ENCODE measurements at places on chromosomes 5 and 9.

DNA sequence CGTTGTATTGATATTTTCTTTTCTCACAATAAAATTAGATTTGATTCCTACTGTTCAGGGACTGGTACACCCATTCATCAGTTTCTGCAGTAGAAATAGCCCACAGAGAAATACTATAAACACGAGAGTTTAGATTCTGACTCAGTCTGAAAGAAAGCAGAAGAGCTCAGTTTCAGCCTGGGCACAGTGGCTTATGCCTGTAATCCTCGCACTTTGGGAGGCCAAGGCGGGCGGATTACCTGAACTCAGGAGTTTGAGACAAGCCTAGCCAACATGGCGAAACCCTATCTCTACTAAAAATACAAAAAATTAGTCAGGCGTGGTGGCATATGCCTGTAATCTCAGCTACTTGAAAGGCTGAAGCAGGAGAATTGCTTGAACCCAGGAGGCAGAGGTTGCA is 8.6 kb downstream of the ITK start:
- no peak for DNase-seq

DNA sequence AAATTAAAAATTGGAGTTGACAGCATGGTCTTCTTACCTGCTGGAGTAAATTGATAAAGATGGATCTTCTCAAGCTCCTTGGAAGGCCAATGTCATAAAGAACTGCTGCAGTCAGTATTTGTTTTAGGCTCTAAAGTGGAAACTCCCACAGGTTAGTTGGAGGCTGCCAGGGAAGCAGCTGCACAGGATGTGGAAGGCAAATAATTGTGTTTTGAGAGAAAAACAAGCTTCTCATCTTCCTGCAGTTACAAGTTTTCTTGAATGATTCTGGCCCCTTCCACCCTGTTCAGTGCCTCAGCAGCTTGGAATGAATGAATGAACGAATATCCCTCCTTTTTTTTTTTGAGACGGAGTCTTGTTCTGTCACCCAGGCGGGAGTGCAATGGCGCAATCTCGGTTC is 13.9 kb downstream of the MROH2B start:
- DNase-seq, result no peak

- DNase-seq, result no peak
Measured at GRCh38 chr9:111615928-111616327, 15.2 kb upstream of the DNAJC25 start.

GRCh38 chr5:151811593-151812321 is 40.0 kb downstream of the G3BP1 start:
- DNase-seq, result no peak

DNA sequence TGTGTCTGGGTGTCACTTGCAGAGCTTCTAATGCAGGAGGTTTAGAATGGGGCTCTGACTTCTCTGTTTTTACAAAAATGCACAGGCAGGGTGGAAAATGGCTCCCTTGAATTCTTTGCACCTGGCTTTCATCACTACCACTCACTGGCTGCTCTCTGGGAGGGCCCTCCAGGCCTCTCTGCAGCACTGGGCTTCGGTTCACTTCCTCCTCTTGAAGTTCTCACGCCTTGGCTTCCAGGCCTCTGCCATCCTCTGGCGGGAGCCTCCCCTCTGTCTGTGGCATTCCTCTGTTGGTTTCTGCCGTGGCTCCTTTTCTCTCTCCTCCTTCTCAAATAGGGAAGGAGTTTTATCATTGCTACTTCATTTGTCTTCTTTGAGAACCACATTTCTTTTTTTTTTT is 2.8 kb upstream of the PRLR start:
- DNase-seq, result no peak

- DNase-seq, result no peak
Measured at GRCh38 chr9:133874060-133874657, 118.0 kb downstream of the VAV2 start.

DNA sequence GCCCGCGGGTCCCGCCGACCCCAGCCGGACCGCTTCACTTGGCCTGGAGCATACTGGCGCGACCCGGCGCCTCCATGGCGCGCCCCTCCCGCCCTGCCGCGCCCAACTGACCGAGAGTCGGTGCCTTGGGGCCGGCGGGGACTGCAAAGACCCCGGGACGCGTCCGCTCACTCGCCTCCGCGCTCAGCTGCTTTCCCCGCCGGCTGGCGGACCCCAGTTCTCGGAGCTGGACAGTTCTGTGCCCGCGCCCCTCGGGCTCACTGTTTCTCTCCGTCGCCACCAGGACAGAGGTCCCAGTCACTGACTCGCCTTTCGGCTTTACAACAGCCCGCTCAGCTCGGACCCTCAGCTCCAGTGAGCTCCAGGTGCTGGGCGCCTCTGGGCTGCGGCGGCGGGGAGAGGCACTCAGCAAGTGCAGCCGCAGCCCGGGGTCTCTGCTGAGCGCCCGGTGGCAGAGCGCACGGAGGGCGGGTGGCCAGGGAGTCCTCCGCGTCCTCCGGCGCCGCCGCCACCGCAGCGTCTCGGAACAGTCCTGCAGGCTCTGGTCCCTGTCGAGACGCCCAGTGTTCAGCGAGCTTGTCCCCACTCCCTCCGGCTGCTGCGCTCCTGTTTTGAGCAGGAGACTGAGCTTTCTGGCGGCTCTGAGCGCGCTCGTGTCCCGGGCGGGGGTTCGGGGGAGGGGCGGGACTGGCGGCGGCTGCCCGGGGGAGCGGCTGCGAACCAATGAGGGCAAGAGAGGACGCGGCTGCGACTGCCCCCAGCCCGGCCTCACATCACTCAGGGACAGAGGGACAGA is at the start of gene SMIM32:
TSS of gene SMIM32 (minus strand) at position 637 of the 796 bp plus-strand sequence. CDS start 638 bp downstream, outside the sequence.
- DNase-seq, result no peak

GRCh38 chr5:142958944-142959682 is 188.9 kb downstream of the ARHGAP26 start:
- no peak for DNase-seq

- no peak for DNase-seq
Measured at GRCh38 chr5:138942066-138942465, 66.9 kb upstream of the LRRTM2 start.

- DNase-seq, result no peak
Measured at GRCh38 chr9:79969393-79970145, 397.8 kb downstream of the TLE4 start.

DNA sequence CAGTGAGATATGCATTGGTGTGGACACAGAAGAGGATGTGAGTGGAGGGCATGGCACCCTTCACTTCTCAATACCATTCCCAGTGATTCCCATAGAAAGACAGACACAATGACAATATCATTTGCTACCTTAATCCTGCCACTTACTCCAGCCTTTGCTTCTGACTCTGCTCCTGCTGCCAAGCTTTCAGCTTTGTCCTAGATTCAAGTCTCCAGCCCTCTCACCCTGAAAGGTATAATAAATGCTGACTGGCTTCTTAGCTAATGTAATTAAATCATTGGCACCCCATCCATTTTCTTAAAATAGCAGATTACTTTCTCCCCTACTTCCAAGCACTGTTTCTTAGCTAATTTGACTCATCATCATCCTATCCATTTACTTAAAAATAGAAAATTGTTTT is 41.1 kb upstream of the CDC42SE2 start:
- DNase-seq, result no peak

DNA sequence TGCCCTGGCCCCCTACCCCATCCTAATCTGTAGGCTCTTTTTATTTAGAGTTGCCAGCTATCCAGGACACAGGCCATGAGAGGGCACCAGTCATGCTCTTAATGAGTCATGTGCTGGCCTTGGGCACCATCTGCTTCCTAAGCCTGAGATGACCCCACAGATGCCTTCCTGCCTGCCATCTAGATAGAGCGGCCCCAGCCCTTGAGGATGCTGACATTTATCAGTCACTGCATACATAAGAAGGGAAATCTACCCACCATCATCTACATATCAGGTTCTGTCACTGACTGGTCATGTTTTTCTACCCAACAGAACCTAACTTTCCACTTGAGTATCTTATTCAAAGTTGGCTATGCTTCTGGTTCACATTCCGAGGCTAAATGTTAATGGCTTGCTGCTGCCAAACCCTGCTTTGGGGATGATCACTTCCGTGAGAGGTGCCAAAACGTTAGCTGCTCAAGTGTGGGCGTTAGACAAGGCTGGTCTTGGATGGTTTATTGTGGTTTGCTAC is 49.9 kb upstream of the TTC23L start:
- DNase-seq, result no peak

- no peak for DNase-seq
Measured at GRCh38 chr9:113953531-113953930, 77.4 kb downstream of the ZNF618 start.

GRCh38 chr5:174204535-174205313 is 159.2 kb downstream of the NSG2 start:
- DNase-seq, result no peak

GRCh38 chr5:146378986-146379385 is 40.3 kb downstream of the POU4F3 start:
- DNase-seq, result no peak

- DNase-seq, result no peak
Measured at GRCh38 chr9:131697097-131697496, 42.8 kb downstream of the RAPGEF1 start.

DNA sequence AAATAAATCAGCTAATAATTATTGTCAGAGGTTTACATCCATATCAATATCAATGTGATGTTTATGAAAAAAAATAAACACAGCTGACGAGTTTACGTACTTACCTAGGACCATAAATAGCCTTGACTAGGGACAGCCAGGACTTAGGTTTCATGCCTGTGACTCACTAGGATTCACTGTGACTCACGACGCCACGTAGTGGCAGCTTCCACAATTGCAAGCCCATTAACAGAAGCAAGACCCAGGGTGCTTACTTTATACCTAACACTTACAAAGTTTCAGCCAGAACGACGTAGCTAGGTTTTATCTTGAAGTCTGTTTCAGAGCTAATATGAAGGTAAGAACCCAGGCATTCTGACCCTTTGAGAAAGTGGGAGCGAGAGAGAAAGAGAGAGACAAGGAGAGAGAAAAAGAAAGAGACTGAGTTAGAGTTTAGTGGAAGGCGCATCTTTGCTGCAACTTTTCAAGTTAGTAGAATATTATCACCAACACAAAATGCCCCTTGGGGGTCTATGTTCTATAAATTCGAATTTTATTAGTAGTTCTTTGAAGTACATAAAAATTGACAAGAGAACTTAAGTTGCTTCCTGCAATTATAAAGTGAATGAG is 191.2 kb downstream of the GNA14 start:
- DNase-seq, result peak; percentile 82

DNA sequence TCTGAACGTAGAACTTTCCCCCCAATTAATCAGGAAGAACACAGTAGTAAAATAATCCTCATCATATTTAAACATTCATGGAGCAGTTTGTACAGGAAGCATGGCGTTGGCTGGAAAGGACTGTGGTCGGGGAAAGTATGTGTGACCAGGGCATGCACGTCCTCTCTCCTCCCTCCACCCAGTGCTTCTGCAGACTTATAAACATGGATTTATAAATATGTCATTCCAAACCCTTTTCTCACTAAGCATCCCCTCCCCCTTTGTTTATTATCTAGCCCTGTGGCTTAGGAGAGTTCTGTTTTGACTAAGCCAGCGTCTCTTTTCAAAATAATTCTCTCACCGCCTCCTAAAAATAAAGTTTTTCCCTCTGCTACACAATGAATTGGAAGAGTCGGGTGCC is 70.4 kb upstream of the DAP start:
- no peak for DNase-seq

GRCh38 chr9:79220666-79221065 is 351.1 kb upstream of the TLE4 start:
- no peak for DNase-seq

DNA sequence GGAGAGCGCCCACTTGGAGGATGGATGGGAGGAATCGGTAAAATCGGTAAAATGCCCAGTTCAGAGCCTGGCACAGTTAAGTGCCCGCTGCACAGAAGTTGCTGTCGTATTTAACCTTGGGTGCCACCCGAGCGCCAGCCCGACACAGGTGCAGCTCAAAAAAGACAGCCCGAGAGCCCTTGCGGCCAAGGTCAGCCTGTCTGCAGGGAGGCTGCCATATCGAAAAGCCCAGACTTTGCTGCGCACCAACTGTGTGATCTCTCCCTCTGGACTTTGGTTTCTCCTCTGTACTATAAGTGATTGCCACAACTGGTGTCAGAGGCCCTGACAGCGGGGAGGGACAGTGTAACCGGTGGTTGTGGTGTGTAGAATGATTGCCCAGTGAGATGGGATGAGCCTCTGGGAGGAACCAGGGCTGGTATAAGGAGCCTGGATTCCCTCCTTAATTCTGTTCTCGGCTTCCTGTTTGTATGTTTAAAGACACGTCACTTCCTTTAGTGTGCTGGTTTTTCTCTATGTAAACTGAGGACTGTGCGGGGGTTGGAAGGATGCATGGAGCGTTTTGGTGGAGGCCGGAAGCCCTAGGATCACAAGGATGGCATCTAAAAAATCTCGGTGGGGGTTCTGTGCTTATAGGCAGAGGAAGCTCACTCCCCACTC is 792 bp downstream of the NTMT1 start:
- DNase-seq, result no peak

DNA sequence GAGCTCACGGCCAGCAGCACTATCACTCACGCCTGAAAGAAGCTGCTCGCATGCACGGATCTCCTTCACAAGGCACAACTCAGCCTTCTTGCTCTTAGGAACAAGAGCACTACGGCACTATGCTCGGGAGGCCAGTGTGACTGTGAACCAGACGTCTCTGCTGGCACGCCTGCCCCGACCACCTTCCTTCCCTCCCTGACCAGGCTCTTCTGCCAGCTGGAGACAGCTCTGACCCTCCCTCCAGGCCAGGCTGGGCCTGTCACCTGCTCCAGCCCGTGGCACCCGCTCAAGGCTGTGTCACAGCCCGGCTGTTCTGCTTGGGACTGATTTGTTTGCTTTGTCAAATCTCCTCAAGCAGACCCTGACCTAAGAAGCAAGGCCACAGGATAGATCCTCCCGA is 7.0 kb downstream of the TBC1D9B start:
- no peak for DNase-seq

DNA sequence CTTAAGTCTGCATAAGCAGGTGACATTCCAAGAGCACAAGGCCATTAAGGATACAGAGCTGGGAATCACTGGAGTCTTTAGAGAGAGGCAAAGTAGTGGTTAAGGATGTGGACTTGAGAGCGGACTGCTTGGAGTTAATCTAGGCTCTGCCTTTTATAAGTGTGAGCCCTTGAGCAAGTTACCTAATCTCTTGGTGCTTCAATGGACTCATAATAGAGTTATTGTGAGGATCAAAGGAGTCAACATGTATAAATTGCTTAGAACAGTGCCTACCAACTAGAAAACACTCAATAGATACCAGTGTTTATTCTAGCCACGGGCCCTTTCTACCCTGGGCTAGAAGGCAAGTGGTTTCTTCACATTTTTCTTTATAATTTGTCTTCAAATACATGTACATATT is 819.4 kb downstream of the NR2F1-AS1 start:
- no peak for DNase-seq

Measured in HEK293T (cell line).